CD8-positive, alpha-beta memory T cell (primary cell): ENCODE measurements at places on chromosomes 7 and 10. TPM values are rescaled to one million over a fixed set of nuclear protein-coding genes. Genes with fewer than 3 reads are reported as not detected.

DNA sequence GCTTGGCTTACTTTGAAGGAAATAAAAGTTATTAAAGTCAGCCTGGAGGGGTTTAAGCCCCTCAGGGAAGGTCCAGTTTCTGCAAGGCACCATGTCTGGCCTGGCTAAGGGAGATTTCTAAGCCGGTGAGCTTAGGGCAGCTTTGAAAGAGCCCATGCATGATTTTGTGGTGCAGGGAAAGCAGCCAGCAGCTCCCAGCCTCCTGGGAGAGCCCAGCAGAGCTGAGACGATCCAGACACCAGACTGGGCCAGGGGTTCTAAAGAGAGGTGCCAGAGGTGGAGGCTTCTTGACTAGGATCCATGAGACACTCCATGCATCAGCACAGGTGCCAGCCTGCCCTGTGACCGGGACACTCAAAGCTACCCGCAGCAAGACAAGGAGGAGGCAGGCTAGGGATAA lies 59.6 kb upstream of the MKX start:
- DNase-seq = no peak

GRCh38 chr7:50347693-50348092 lies 43.2 kb downstream of the IKZF1 start:
- no peak for DNase-seq

- no peak for DNase-seq
These were observed 615.0 kb upstream of the MBL2 start for GRCh38 chr10:53387562-53387961.

Gene PAX4
- not detected for total RNA-seq

Gene RADIL
- 0.04 TPM for total RNA-seq
